Mammary microvascular endothelial cell (primary cell): ENCODE measurements at places on chromosomes 2 and 18. TPM values are rescaled to one million over a fixed set of nuclear protein-coding genes. Genes with fewer than 3 reads are reported as not detected.

DNAH7 gene
- 0.49 TPM in 1 of 2 replicates, not detected in the other for total RNA-seq

RAPH1 gene
- total RNA-seq: 17.1 and 28.6 TPM in 2 replicates

OSR1 gene
- total RNA-seq: 0.40 TPM in 1 of 2 replicates, not detected in the other

FBLN7 gene
- 1.9 and 2.2 TPM in 2 replicates for total RNA-seq

CRYGC gene
- not detected in 2 replicates for total RNA-seq

UGT1A10 gene
- total RNA-seq: not detected in 2 replicates

SH3BP4 gene
- 56.4 and 63.5 TPM in 2 replicates for total RNA-seq

SCN9A gene
- 0.30 and 1.00 TPM in 2 replicates for total RNA-seq

ASNSD1 gene
- total RNA-seq: 49.7 and 54.3 TPM in 2 replicates

SLC8A1 gene
- 0.13 and 0.34 TPM in 2 replicates for total RNA-seq

LCT gene
- not detected in 2 replicates for total RNA-seq

SLC9A4 gene
- not detected in 2 replicates for total RNA-seq

CETN1 gene
- total RNA-seq: not detected in 2 replicates

ANKRD29 gene
- 1.5 and 2.2 TPM in 2 replicates for total RNA-seq
